ENCODE measurements at places on chromosomes 11 and 22.

- DNase-seq = no peak
Measured at GRCh38 chr11:36012979-36013378, 69.1 kb downstream of the LDLRAD3 start.

- no peak for DNase-seq
Measured at GRCh38 chr11:114102993-114103896, 43.7 kb downstream of the ZBTB16 start.

GRCh38 chr11:111765984-111766833 is at the start of gene PPP2R1B:
Gene PPP2R1B (minus strand): TSS chr11:111766389. CDS start chr11:111766361, 28 bp downstream.
- peak; percentile 52 for DNase-seq

DNA sequence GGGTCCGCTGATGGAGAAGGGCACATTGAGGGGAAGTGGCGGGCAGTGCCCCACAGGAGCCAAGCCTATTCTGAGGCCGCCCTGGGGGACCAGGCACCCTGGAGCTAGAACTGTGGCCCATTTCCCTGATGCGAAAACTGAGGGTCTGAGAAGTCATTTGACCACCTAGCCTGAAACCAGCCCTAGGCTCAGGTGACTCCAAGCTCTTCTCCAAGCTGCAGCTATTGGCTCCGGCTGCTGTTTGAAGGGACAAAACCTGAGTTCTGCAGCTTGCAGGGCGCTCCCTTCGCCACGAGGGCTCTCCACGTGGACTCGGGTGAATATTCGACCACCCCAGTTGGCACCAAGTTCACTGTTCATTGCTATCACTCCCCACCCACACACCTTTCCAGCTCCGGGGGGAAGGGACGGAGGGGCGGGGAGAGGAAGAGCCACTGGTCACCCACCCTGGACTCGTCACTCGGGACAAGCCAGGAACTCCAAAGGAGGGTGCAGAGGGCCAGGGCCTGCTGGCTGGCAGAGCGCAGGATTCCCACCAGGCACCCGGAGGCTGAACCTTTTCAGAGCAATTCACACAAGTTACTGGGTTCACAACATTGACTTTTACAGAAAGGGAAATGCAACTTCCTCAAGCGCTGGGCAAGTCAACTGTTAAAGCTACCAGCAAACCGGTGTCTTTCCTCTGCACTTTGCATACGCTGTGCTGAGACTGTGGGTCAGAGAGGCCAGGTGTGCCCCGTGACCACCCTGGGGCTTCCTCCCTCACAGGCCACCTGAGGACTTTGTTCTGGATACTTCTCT is 1.1 kb upstream of the RAC2 start:
- no peak for DNase-seq

DNA sequence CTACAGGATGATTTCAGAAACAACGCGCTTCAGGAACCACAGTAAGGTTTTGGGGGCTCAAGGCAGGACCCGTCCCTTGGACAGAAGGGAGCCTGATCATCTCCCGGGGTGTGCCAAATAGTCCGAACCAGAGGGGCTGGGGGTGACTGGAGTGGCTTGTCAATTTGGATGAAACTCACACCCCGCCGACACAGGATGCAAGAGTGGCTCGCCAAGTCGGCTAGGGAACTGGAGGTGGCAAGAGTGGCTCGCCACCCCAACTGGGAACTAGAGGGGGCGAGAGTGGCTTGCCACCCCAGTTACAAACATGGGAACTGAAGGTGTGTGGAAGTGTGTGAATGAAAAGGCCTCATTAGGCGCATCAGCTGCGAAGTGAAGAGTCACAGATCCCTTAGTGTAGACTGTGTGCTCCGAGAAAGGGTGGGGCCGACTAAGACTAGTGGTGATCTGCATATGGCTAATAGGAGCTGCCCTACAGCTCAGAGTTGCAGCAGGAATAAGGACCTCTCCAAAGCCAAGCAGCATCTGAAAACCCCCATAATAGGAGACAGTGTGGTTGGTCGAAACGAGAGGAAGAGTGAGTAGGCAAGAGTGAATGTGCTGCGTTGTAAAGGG is 26.6 kb upstream of the CPT1A start:
- no peak for DNase-seq

- DNase-seq = no peak
Measured at GRCh38 chr11:68753300-68753699, 2.0 kb upstream of the TESMIN start.

GRCh38 chr11:58395581-58395980 is 11.1 kb downstream of the OR5B3 start:
- DNase-seq = no peak

DNA sequence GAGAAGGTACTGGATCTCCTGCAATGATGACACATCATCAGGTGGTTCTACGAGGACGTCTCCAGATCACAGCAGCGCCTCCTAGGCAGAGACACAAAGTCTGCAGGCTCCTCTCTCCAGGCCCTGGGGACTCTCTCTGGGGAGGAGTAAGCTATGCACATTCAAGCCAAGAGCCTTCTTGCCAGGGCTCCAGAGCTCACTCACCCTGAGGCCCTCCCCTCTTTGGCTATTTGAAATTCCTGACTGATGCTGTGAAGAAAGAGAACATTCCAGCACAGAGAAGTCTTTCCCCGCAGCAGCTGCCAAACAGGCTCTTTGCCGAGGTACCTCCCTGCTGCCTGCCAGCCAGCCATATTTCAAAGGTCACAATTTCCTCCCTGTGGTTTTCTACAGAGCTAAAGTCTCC is 204.9 kb downstream of the CSNK2A3 start:
- peak; percentile 86 for DNase-seq

GRCh38 chr11:121281698-121282097 is 10.9 kb upstream of the SC5D start:
- no peak for DNase-seq

DNA sequence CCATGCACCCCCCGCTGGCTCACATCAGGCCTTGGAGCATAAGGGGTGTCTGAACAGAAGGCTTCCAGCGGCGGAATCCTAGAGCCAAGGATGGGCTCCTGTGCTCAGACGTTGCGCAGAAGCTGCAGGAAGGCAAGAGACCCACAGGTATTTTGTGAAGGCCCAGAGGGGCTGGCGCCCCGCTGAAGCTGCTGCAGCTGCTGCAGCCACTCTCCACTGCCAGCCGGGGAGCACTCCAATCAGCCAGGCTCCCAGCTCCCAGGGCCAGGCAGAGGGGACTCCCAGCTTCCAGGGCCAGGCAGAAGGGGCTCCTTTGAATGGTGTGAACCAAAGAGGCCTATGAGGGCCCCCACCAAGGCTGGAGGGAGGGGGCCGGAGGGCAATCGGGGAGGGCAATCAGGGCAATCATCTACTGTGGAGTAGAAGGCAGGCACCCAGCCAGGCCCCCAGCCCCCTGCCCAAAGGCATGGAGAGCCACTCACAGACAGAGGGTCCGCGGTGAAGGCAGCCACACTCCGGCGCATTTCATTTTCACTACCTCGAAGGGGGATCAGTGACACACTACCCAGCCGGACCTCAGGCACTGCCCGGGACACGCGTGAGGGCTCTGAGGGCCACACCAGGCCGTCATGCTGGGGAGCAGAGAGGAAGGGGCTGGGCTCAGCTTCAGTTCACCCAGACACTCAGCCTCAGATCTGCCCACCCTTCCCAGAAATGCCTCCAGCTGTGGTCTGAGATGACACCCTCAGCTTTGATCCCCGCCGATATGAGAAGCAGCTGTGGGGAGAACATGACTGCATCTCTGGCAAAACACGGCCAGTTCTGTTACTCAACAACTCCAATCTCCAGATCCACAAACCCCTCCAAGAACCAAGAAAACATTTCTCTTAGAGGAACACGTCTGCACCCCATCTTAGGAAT is 11.6 kb upstream of the PDE2A start:
- no peak for DNase-seq

GRCh38 chr22:24494528-24495364 is at the start of gene UPB1:
Gene UPB1 (plus strand): TSS chr22:24495332. CDS start chr22:24495404, 72 bp downstream.
- DNase-seq = no peak

- DNase-seq = no peak
Measured at GRCh38 chr11:82756765-82757639, 23.3 kb upstream of the FAM181B start.

DNA sequence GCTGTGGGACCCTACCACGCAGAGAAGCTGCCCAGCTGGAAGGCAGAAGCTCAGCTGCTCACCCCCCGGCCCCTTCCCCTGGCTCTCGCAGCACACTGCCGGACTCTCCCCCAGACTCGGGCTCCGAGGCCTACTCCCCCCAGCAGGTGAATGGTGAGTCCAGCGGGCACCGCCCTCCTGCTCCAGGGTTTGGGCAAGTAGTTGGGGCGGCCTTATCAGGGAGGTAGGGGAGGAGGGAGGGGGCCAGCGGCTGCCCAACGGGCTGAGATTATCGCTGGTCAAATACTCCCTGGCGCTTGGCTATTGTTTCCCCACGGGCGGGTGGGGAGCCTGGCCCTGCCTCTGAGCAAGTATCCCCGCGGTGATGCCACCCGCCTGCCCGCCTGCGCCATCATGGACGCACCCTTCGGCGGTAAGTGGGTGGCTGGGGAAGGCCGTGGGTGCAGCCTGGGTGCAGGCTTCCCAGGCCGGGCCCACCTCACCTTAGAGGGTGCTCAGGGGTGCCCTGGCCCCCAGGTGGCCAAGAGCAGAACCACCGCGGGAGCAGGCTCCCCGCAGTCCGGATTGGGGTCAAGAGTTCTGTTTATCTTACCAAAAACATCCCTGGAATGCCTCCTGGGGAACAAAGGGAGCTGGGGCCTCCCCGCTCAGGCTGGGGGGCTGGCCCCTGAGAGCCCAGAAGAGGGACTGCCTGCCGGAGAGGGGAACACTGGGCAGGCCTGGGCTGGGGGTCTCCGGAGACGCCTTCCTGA is 16.9 kb downstream of the MYRF start:
- peak; percentile 35 for DNase-seq

DNA sequence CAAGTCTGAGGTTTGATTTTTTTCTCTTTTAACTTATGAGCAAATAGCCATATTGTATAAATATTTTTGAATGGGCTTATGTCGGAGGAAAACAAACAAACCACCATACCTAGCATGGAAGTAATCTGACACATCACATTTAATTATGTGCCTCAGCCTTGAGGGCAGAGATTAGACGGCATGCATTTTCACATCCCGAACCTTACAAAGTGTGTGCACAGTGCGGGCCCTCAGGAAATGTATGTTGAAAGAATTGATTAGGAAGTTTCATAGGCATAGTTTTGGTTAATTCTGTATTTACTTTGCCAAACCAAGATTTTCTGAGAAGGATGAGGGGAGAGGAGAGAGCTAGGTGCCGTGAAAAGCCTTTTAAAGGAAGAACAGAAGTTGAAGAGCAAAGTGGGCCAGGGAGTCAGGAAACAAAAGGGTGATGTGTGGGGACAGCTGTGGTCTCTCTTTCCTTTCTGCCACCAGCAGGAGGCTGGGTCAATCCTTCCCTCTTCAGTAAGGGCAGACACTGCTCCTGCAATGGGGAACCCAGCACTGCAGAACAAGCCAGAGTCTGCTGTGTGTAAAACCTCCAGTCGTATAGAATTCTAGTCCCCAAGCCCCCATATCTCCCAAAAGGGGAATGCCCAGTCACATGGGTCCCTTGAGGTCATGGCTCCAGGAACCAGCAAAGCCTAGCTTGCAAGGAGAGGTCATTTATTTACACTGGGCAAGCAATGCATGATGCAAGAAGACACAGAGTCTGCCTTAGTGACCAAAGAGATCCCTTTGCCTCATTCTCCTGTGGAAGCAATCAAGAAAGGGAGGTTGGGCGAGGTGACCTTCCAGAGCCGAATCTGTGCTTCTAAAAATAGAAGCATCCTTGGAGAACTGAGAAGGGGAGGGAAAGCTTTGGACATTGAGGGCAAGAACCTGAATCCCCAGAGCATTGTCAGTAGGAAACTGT is 71.1 kb upstream of the OLFML1 start:
- DNase-seq = no peak

GRCh38 chr22:33000342-33001280 is 57.6 kb downstream of the SYN3 start:
- no peak for DNase-seq

DNA sequence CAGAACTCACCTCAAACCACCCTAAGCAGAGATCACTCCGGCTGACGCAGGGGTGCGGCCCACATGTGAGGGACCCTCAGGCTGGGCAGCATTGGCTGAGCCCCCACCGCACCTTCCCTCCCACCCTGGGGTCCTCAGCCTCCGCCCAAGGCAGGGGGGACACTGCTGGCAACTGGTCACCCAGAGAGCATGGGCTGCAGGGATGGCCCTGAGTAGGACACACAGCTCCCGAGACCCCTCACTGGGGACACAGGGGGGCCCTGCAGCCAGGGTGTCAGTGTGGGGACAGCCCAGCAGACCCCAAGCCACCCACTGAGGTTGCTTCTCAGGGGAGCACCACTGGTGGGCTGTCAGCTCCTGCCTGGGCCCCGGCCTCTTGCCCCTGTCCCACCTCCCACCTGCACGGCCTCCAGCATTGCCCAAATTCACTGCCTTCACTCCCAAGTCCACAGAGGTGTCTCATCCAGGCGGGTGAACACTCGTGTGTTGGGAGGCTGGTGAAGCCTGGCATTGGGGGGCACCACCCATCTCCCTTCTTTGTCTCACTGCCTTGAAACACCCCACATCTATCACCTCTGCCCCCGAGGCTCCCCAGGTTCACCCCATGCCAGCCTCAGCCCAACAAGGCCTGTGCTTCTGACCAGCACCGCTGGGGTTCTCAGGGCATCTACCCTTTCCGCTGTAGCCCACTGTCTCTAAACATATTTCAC is 4.7 kb downstream of the C11orf21 start:
- no peak for DNase-seq

DNA sequence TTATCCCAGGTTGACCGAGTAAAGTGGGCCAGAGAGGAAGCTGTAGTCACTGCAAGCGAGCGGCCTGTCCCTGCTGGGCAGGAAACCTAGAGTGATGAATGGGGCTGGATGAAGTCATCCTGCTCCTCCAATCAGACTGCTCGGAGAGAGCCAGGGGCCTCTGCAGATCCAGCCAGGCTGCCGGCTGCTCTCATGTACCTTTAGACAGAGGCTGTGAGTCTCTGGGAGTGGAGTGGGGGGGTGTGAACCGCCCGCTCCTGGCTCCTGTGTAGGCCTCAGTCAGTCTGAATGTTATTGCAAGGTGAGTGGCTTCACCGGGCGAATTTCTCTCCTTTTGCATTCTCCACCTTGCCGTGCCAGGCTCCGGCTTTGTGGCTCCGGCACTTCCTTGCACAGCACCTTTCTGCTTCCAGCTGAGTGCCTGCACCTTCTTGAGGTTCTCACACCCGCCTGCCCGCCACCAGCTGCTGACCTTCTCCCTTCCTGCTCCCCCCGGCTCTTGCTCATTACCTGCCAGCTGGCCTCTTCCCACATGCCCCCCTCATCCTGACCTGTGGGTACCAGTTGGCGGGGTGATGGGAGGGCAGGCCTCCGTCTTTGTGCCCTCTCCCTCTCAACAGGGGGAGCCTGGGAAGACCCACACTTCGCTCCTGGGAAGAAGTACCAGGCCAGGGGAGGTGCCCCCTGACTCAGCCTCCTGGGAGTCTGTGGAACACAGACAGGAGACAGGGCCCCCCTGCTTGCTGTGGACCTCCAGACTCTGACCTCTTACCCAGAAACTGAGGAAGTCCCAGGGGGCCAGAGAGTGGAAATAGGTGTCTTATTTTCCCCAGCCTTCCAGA is 79.9 kb downstream of the GRAMD1B start:
- peak; percentile 85 for DNase-seq

GRCh38 chr11:109405671-109406070 is 16.3 kb upstream of the C11orf87 start:
- peak; percentile 71 for DNase-seq
